ENCODE measurements at places on chromosomes 16 and 17.

- peak; percentile 87 for DNase-seq
These were observed 32.0 kb downstream of the KDM8 start for GRCh38 chr16:27235055-27235937.

DNA sequence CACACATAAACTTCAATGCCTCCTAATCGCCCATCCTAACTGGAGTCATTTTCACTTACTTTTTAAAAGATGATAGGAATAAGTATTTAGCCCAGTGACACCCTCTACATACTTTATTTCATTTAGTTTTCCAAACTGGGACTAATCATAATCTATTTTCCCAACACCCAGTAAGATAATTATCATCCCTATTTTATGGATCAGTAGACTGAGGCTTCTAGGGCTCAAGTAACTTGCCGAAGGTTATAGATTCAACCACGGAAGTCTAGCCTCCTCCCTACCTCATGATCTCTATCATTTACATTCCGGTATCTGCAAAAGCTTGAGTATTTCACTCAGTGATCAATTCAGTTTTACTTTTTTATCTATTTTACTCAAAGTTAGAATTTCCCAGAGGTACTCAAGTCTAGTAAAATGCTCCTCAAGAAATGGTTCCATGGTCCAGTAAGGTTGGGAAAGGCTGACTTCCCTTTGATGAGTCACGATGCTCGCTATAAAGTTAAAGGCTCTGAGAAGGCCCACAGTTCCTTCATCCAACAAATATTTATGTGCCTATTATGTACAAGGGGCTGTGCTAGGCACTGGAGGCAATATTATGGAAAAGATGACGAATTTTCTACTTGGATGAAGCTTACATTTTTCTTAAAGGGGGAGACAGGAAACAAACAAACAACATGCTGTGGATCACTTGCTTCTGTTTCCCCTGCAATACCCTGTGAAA lies 75.1 kb downstream of the TOX3 start:
- no peak for DNase-seq

DNA sequence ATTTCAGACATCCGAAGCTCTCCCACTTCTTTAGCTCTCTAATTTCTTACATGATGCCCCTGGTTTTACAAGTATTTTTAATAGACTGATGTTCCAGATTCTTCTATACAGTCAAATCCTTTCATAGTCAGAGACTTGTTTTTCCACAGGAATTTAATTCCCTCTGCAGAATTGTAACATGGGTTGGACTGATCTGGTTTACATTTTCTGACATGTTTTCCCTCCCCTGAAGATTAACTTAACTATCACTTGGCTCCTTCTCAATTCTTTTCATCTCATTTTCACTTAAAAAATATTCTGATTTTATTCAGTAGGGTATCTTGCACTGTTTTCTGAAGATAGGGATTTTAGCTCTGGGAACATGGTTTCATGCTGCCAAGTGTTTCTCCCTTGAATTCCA lies 352.2 kb downstream of the MAF start:
- no peak for DNase-seq

DNA sequence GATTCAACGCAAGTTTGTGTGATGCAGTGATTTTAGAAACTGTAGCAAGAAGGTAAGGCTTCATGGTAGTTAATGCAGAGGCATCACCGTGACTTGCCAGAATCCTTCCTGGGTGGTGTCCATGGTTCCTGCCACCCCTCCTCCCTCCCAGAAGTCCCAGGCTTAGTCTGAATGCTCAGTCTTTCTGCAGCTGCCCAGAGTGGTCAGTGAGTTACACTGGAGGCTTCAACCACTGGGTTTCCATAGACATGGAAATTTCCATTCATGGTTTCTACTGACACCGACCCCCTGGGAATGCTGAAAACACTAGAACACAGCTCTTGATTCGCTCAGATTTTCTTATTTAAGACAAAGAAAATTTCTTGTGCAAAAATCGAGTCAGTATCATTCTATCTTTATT lies 159.4 kb upstream of the HSBP1 start:
- no peak for DNase-seq

DNA sequence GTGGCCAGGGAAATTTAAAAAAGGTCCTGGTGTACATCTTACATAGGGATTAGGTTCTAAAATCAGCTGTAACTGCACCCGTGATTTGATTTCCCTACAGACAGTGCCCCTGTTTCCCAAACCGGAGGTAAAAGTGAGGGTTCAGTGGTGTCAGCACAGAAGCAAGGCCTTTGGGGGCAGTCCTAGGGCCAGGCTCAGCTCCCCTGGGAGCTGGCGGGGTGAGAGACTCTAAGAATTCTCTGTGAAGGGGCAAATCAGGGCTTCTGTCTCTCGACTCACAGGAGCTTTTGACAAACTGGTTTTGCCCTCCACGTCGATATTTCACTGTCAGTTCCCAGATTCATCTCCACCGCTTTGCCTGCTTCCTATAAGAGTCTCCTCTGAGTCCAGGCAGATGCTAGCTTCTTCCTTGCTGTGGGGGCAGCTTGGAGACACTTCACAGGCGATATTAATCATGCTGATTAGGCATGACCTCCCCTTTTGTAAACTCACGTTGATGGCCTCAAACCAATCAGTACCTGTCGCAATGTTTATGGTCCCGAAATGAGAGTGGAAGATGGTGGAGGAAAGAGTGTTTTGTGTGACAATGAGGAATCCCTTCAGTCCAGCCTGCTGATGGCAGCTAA lies 234.2 kb upstream of the TOX3 start:
- no peak for DNase-seq

GRCh38 chr17:22599322-22599721 lies 907.0 kb downstream of the KCNJ18 start:
- DNase-seq: no peak

- DNase-seq: no peak
These were observed 64.2 kb downstream of the SPECC1 start for GRCh38 chr17:20073055-20073979.

GRCh38 chr16:30778549-30779244 lies 8.3 kb downstream of the ZNF629 start:
- no peak for DNase-seq

- DNase-seq: no peak
These were observed 63.9 kb upstream of the CNEP1R1 start for GRCh38 chr16:49961089-49961488.
